SJSA1 (cell line): ENCODE measurements at places on chromosomes 12 and 14. TPM values are rescaled to one million over a fixed set of nuclear protein-coding genes. Genes with fewer than 3 reads are reported as not detected.

- DNase-seq = no peak
Measured at GRCh38 chr14:56808110-56808382, 2.2 kb downstream of the OTX2 start.

The IRF9 gene
- total RNA-seq = 21.8 and 24.3 TPM in 2 replicates

DNA sequence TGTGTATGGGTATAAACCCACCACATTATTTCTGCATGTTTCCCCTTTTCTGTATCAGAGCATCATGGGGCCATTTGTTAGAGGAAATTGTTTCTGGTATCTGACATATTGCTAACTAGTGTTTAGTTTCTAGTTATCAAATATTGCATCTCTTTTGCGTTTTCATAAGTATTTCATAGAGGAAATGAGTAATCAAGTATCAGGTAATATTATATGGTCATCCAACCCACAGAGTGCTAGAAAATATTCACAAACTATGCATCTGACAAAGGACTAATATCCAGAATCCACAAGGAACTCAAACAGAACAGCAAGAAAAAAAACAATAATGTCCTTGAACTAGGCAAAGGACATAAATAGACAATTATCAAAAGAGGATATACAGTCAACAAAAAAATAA lies 258.9 kb upstream of the LRIG3 start:
- DNase-seq = no peak

The CPM gene
- total RNA-seq = 72.6 and 74.4 TPM in 2 replicates

- DNase-seq = no peak
Measured at GRCh38 chr14:104247336-104248202, 109.2 kb downstream of the KIF26A start.

The CRIP1 gene
- 0.39 TPM in 1 of 2 replicates, not detected in the other for total RNA-seq

GRCh38 chr12:56020423-56021184 lies at the start of gene IKZF4:
TSS of gene IKZF4 (plus strand) at chr12:56021043. CDS start at chr12:56021494, 451 bp downstream.
- DNase-seq = no peak

GRCh38 chr12:112496496-112496895 lies 77.7 kb downstream of the PTPN11 start:
- DNase-seq = no peak

The VWF gene
- 0.09 and 0.50 TPM in 2 replicates for total RNA-seq
